Lower leg skin (tissue), 4 donors: ENCODE measurements at places on chromosomes 16 and 17. TPM values are rescaled to one million over a fixed set of nuclear protein-coding genes. Genes with fewer than 3 reads are reported as not detected.

- DNase-seq: no peak
Measured at GRCh38 chr17:27899525-27899924, 6.4 kb upstream of the LYRM9 start.

GRCh38 chr17:39600288-39600996 is 7.3 kb downstream of the NEUROD2 start:
- no peak for DNase-seq

Gene TMEM238L
- 4.9 TPM for total RNA-seq

Gene PHLPP2
- 2.0 TPM for total RNA-seq

Gene SCARF1
- total RNA-seq: 10.0 TPM

- no peak for DNase-seq
Measured at GRCh38 chr17:46935658-46936266, 12.8 kb downstream of the GOSR2 start.

DNA sequence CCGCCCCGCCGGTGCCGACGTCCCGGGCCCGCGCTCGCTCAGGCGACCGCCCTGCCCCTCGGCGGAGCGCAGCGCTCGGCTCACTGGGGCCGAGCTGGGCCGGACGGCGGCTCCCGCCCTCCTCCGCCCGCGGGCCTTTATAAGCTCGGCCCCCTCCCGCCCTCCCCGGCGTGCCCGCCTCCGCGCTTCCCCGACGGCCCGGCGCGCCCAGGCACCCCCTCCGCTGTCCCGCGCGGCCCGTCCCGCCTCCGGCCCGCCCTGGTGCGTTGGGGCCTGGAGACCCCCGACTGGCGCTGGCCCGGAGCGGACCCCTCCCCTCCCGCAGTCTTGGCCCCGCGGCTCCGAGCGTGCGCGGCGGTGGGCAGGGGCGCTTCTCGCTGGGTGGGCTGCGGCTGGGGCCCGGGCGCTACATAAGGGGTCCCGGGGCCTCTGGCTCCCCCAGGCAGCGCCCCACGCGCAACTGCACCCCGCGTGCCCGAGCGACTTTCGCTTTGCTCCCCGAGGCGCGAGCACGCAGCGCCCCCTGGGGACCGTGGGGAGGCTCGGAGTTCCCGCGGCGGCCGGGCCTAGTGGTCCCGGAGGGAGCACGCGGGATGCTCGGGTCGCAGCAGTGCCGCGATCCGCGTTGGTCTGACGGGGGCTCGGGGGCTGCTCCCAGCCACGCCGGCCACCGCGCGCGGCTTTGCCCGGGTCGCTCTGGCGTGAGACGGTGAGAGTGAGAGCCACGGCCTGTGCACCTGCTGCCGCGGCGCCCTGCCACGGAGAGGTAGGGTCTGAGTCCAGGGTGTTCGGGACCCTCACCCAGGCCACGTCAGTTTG is at the start of gene PIEZO1:
TSS of gene PIEZO1 (minus strand) at position 115 of the 819 bp plus-strand sequence. CDS start 256 bp downstream, outside the sequence.
- DNase-seq: peak; percentile 93

Gene CCL16
- not detected for total RNA-seq

DNA sequence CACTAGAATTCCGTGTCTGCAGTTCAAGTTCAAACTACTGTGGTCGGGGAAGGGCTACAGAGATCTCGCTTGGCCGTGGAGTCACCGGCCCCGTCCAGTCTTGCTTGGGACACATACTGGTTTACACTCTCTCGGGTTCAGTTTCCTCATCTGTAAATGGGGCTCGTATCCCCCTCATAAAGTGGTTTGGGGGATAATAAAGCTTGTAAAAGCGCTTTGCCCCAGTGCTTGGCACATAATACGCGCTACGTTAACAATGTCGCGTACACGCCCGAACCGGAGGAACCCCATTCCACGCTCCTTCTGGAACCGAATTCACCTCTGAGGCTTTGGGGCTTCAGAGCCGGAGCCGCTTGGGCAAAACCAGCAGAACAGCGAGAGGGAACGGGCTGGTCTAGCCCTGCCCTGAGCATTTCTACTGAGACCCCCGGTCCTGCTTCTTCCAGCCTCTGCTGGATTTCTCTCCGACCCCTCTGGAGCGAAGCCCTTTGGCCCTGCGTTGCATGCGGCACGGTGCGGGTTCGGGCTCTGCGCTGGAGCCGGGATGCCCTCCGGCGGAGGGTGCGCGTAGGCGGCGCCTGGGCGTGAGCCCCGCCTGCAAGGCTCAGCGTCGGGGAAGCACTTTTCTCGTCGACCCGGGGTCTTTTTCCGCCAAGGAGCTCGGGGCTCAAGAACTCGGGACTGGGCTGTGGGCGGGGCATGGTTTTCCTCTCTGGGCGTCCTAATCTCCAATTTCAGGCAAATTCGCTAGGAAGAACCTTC is 26.1 kb upstream of the HOXB13 start:
- no peak for DNase-seq

DNA sequence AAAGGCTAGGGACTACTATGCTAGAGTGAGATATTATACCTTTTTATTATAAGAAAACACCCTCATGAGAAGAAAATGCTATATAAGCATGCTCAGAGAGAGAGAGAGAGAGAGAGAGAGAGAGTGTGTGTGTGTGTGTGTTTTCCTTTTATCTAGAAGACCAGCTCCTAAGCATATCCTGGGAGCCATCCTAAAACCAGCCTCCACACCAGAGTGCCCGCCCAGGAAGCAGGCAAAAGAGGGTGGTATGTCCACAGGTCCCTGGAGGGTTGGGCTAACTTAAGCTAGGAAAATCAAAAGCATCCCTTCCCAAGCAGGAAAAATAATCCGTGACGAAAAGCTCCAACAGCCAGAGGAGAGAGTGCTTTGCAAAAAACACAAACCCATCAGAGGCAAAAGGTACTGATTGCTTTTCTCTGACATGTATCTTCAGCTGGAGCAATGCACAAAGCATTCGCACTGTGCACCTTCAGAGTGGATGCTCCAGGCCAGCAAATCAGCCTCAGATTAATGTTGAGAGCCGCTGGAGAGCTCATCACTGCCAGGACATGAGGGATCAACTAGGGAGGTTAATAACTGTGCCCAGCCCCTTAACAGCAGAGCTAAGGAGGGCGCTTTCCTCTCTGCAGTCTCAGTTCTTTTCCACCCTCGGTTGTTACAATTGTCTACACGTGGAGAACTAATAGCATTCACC is 125.1 kb downstream of the SLC39A11 start:
- DNase-seq: no peak

DNA sequence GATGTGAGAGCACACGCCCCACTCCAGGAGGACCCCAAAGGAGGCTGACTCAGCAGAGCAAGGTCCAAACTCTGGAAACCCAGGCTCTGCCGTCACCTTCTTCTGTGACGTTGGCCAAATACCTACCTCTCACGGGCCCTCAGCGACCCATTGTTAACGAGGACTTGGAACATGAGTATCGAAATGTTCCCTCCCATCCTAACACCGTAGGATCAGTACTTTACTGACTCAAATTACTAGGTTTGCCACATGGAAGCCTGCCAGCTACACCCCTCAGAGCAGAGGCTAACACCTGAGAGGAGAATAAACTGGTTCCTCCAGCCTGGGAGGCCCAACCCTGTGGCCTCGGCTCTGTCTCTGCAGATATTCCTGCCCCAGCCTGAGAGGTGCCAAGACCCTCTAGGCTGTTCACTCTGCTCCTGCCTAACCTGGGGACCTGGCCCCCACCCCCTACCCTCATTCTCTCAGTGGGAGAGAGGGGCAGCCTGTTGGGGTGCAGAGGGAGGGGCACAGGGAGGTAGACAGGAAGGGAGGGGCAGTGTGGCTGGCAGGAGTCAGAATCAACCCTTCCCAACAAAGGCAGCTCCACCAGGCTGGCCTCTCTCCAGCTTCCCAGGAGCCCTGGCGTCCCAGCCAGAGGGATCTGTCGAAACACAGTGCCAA is 4.4 kb downstream of the PITPNM3 start:
- peak; percentile 93 for DNase-seq

DNA sequence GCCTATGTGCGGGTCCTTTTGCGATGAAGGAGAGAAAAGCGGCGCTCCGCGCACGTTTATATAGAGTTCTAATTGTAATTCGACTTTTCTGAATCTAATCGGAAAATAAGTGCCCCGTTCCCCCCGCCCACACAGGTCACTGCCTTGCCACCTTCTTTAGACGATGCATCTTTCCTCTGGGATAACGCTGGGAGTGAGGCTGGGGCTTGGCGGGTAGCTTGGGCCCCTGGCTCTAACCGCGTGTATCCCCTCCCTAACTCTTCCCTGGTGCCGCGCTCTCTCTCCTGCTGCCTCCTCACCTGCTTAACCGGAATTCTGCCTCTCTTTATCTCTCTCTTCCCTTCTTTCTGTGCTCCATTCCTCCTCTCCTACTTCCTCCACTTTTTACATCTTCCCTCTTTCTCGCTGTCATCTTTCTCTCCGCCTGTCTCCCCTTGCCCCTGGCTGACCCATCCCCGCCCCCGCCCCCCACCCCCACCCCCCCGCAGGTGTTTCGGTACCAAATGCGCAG is 2.6 kb downstream of the LHX1 start:
- DNase-seq: no peak

DNA sequence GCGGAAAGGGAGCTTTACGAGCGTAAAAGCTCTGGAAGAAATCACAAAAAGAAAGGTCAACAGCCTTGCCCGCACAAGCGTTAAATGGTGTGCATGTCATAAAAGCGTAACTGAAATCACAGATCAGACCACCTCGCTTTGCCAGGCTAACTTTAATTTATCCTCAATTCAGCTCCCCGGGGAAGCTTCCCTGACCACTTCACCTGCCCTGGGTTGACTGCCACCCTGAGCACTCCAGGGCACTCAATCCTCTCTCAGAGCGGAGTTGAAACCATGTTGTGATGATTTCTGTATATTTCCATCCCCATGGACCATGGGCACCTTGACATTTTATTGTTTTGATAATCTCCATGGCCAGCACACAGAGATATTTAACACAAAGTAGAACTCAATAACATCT is 16.1 kb upstream of the NAGS start:
- DNase-seq: no peak

Gene APOBR
- total RNA-seq: 0.88 TPM

- DNase-seq: no peak
Measured at GRCh38 chr17:30378241-30378824, 394 bp upstream of the CPD start.

Gene NPIPB13
- total RNA-seq: 2.4 TPM

- DNase-seq: no peak
Measured at GRCh38 chr16:85570213-85570734, 42.8 kb upstream of the GSE1 start.

DNA sequence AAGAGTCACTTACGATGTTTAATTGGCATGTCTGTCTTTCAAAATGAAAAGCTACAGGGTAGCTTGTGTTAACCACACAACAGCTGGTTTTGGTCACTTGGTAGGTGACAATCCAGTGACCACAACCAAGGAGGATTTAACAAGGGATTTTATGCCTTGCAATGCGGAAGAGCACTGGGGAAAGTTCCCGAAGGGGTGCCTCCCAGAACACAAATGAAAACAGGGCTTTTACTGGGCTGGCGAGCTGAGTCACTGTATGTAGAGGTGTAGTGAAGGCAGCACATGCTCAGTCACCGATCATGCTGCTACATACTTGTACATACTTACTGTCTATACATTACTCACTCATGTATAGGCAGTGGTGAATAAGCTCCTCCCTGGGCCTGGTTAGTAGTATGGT is 483.5 kb downstream of the CDH13 start:
- DNase-seq: no peak
